ENCODE measurements at places on chromosomes 11 and 22. TPM values are rescaled to one million over a fixed set of nuclear protein-coding genes. Genes with fewer than 3 reads are reported as not detected.

GRCh38 chr22:24500277-24500820 lies 5.2 kb downstream of the UPB1 start:
- no peak for DNase-seq

GLYAT gene
- 0.18 TPM for total RNA-seq

FXYD6 gene
- 0.93 TPM for total RNA-seq

DDT gene
- total RNA-seq: 181 TPM

LMNTD2 gene
- total RNA-seq: 2.8 TPM

MOV10L1 gene
- total RNA-seq: not detected

GRCh38 chr11:124899383-124900145 lies 1.9 kb upstream of the ROBO4 start:
- no peak for DNase-seq

GRCh38 chr11:76839311-76839710 lies 21.4 kb upstream of the ACER3 start:
- DNase-seq: no peak

DNA sequence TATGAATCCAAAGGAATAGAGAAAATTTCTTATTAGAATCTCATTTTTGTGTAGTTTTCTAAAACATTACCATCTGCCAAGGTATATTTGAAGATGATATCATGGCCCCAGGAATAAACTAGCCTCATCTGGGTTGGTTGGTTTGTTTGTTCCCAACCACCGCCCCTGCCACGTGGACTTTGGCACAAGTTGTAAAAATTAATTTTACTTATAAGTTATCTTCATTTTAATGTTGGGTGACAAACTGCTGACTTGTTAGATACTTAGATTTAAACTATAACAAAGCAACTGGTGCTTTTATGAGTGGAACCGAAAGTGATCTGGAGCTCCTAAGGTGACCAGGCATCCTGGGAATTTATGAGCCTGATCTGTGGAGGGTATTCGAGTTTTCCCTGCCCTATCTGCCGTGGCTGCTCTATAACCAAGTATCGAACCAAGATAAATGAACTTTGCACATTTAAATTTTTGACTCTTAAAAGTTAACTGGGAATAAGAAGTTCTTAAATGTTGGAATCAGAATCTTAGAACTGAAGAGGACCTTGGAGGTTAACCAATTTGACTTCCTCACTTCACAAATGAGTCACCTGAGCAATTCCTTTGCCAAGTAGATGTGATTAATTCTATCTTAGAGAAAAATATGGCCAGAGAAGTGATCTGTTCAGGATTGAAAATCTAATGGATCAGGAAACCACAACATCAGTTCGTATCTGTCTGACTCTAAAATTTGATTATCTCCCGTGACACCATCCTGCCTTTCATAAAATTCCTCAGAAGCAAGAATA lies 129.1 kb upstream of the ARHGAP42 start:
- DNase-seq: no peak

DNA sequence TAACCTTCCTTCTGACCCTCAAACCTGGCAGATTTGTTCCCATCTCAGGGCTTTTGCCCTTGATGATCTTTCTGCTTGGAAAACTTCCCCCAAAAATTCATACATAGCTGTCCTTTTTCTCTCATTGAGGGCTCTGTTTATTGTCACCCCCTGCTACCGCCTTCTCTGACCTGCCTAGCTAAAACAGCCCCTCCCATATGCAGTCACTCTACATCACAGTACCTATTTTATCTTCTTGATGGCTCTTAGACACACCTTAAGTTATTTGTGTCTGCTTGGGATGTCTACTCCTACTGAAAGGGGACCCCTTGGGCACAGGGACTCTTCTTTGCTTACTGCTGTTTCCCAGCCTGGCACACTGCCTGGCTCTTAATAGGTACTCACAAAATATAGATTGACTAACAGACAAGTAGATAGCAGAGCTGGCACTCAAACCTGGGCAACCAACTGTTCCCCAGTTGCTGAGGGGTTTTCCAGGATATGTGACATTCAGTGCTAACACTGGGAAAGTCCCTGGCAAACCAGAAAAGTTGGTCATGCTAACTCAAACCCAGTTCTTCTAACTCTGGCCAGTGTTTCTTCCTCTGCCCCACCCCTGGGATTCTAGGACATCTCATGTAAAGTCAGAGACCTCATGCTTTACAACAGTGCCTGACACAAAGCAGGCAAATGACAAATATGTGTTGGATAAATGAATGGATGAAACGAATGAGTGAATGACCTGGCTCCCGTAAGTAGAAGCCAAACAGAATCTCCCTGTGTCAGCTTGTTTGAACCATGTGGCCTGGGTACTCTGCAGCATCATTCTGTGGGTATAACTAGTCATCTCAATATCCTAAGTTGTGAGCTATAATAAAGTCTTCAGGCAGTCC lies 19.8 kb upstream of the FJX1 start:
- peak; percentile 40 for DNase-seq

Data from GM12878 (cell line).